ENCODE measurements at places on chromosomes 11 and 22.

- no peak for DNase-seq
Measured at GRCh38 chr11:62143727-62144126, 19.9 kb downstream of the INCENP start.

DNA sequence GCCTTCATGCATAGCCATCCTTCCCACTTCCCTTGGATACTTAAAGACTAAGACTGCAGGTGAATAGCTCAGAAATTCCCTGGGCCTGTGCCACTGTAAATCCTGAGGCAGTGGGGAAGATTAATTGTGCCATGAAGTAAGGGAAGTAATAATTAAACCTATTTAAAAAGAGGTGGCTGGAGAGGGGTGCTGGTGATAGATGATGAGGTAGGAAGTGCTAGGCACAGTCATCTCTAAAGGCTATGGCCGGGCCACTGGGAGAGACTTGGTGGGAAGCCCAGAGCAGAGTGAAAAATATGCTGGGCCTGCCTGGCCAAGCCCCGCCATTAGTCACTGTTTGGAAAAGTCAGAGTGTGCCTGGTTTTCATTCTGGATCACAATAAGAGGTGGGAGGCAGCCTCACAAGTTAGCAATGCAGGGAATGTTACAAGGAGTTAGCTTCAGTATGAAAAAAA is 197.2 kb upstream of the PITPNB start:
- DNase-seq = no peak

- DNase-seq = no peak
Measured at GRCh38 chr11:127564810-127565209, 564.2 kb upstream of the KIRREL3 start.

DNA sequence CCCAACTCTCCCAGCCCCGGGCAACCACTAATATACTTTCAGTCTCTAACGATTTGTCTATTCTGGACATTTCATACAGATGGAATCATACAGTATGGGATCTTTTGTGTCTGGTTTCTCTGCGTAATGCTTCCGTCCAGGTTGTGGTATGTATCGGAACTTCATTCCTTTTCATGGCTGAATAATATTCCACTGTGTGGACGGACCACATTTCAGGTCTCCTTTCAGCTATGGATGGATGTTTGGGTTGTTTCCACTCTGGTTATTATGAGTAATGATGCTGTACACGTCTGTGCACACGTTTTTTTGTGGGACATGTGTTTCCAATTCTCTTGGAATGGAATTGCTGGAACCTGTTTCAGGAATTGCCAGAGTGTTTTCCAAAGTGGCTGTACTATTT is 17.4 kb upstream of the CPT1A start:
- no peak for DNase-seq

GRCh38 chr22:44926124-44926475 is 83.7 kb downstream of the PHF21B start:
- DNase-seq = no peak

GRCh38 chr11:104898685-104899013 is 389 bp upstream of the CASP12 start:
- DNase-seq = no peak

GRCh38 chr11:102476812-102477211 is 24.2 kb upstream of the TMEM123 start:
- no peak for DNase-seq

DNA sequence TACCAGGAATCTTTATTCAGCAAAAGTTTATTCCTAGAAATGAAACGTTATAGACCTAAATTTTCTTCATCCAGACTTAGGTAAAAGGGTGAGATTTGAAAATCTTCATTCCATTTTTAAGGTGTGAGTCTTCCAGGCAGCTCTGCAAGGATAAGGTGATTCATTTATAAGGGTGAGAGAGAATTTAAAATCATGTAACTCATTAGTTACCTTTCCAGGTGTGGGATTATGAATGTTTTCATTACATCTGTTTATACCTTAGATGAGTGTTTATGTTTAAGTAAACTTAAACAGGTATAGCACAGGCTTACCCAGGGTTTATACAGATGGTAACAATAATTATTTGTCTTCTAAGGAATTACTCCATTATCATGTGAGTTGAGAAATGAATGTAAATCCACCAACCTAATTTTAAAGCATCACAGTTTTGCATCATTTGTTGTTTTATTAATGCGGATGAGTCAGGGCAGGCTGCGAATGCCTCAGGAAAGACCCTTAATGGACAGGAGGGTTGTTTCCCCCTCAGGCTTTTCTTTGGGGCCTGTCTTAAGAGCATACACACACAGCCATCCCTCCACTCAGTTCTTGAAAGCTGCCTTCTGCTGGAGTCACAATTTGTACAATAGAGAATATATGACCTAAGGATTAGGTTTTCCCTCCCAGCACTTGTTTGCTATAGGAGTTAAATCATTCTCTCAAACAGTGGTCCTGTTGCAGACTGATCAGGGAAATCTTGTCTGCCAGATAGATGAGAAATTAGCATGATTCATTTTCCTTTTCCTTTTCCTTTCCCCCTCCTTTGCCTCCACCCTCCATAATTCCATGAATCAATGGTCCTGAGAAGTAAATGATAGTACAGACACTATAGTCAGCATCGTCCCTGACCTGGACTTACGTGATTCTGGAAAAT is 3.0 kb downstream of the PRSS23 start:
- DNase-seq = no peak

DNA sequence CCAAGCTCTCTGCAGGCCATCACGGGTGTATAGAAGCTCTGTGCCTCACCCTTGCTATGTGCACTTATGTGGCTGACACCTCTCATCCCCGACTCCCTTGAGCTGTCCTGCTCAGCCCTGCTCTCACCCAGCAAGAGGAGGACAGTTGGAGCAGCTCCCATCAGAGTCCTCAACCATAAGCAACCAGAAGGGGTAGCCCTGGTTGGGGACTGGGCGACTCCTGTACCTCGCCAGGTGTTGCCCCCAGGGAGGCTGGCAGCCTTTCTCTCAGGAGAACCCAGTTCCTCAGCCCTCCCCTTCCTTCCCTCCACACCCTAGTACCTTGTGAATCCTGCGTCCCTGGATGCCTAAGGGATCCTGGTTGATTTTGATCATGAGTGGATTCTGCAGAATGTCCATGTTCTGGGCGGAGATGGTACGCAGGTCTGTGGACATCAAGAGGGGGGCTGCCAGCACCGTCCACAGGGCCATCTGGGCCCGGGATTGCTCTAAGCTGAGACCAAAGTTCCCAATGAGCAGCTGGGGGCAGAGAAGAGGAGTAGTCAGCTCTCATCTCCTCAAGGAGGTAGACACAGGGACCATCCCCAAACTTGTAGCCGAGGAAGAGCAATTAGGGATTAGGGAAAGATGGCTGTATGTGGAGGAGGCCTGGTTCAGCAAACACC is 8.0 kb downstream of the NAGA start:
- DNase-seq = no peak

- DNase-seq = no peak
Measured at GRCh38 chr22:48438800-48439559, 1388.7 kb downstream of the BRD1 start.

- no peak for DNase-seq
Measured at GRCh38 chr11:31509051-31509428, 382 bp downstream of the IMMP1L start.

DNA sequence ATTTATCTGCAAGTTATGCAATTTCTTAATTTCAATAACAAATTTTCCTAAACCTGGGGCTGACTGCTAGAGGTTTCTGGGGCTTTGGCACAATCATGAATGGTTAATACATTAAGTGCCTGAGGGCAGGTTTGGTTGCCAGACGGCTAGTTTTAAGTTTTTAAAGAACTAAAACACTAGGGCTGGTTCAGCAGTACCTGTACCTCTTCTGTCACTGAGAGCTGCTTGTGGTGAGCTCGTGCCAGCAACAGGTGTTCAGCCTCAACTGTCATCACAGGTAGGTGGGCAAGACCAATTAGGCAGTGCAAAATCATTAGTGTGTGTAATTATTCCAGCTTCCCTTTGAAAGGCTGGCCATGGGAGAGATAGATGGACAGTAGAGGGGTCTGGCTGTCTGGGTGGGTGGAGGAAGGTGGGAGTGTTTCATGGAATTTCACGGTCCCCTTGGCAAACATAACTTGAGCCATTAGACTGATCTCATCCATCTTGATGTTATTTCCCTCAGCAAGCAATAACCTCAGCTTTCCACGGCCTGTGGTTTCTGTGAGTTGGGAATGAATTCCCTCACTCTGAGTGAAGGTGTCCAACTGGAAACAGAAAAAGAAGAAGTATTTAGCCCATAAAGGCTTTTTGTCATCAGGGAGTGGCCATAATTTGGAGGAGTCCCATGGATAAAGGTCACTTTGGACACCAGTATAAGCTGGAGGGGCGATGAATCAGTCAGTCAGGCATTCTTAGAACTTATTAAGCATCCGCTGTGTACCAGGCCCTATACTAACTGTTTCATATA is 114.8 kb downstream of the SNX19 start:
- no peak for DNase-seq

DNA sequence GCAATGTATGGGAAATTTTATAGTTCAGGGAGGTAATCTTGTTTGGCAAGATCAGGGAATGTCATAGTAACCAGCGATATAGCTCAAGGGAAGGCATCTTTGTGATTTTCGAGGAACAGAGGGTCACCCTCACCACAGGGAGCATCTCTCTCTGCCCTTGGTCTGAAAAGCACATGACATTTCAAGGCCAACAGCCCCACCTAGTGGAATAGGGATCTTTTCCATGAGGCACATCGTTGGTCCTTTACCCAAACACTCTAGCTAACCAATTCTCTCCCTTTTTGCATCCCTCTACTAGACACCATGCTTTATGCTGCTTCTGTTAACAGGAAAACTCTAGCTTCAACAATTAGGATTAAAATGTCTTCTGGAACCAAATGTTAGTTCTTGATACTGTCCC is 179.0 kb downstream of the GRM5 start:
- peak; percentile 7 for DNase-seq

- no peak for DNase-seq
Measured at GRCh38 chr11:68928136-68928880, 24.6 kb downstream of the IGHMBP2 start.

DNA sequence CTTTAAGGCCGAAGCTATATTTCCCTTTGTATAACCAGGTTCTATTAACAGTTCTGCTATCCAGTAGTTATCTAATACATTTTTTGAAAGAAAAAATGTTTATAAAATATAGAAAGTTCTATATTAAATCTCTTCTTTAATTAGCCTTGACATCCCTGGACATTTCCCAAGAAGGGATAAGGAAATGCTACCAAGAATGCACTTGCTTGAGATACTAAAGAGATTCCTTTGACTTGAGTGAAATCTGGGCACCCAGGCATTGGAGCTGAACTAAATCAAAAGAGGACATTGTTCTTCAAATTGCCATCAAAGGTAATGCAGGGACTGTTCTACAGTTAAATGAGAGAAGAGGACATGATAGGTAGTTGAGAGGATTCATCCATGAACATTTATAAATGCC is 535.9 kb upstream of the FAT3 start:
- DNase-seq = no peak

GRCh38 chr11:25057861-25058260 is 561.0 kb downstream of the LUZP2 start:
- DNase-seq = no peak

DNA sequence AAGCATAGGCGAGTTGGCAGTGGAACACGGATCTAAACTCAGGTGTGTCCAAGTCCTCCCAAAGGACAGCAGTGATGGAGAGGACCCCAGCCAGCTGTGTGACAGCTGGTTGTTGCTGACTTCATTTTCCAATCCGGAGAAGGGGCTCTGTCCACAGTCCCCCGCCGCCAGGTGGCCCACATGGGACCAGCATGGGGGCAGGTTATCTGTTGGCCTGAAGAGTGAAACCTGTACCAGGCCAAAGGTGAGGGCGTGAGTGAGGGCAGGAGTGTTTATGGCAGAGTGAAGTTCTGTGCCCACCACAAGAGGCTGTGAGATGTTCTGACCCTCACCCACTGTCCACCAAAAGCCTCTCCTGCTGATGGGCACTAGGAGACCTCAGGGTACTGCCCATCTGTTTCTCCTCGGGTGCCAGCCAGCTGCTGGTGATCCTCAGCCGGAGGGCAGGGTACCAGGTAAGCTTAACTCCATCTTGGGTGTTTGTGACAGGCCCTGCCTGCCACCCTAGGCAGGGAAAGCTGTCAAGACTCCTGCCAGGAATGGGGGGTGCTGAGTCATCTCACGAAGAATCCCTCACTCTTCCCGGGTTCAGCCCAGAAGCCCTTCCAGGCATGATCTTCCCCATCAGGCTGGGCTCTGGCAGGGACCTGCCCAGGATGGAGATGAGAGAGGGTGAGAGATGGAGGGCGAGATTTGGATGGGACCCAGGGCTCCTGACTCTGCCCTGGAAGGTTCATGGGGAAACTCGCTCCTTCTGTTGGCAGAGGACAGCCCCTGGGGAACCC is 15.5 kb upstream of the TAB1 start:
- no peak for DNase-seq

DNA sequence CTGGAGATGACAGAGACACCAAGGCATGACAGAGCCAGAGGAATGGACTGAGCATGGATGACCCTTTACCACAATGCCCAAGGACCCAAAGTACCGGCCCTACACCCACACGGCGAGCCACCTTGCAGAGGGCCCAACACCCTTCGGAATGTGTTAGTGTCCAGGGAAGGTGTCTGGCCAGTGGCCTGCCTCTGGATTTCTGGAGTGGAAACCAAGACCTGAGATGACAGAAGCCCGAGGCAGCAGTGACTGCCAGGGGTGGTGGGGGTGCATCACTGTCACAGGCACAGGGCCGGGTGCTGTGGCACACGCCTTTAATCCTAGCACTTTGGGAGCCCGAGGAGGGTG is 28.7 kb downstream of the PDGFB start:
- no peak for DNase-seq

DNA sequence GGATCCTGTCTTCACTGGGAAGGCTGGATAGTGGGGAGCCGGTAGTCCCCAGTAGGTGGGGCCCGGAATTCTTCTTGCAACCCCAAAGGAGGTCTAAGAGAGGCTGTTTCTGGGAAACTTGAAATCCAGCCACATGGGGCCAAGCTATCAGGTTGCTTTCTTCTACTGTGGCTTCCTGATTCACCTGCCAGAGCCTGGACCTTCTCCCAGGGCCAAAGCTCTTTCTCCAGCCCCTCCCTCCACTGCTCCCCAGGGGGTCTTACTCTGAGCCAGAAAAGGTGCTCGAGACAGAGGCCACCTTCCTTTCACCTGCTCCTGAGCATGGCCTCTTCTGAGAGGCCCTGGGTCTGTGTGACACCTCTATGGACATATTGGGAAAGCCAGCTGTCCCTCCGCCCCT is 9.1 kb downstream of the TST start:
- DNase-seq = no peak

DNA sequence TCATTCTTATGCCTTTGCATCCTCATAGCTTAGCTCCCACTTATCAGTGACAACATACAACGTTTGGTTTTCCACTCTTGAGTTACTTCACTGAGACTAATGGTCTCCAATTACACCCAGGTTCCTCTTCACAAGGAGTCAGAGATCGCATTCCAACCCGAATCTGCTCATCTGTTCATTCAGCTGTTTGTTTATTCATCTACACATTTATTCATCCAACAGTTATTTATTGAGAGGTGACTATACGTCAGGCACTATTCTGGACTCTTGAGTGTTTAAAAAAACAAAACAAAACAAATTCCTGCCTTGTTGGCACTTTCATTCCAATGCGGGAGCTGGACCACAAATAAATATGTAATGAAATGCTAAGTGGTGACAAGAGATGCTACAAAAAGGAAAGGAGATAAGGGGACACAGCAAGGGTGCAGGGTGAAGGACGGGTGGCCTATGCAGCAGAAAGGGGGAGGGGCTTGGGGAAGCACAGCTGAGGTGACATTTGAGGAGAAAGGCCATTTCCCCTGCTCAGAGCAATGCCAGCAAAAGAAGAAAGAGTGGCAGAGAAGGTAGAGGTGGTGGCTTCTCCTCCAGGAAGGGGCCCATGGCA is 393.8 kb upstream of the SYN3 start:
- no peak for DNase-seq

GRCh38 chr11:24134879-24135589 is 361.8 kb upstream of the LUZP2 start:
- DNase-seq = no peak

All from NCI-H1694 treated with DMSO at 0.1 percent for 48 hours (cell line).